ENCODE measurements at places on chromosomes 4 and X.

DNA sequence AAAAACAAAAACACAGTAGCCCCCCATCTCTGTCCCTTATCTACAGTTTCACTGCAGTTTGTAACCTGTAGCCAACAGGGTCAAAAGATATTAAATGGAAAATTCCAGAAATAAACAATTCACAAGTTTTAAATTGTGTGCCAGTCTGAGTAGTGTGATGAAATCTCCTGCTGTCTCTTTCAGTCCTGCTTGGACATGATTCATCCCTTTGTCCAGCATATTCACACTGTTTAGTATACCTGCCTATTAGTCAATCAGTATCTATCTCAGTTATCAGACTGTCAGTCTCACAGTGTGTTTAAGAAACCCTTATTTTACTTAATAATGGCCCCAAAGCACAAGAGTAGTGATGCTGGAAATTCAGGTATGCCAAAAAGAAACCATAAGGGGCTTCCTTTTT lies 21.9 kb downstream of the CNOT6L start:
- no peak for DNase-seq

GRCh38 chrX:153941336-153942252 lies 2.8 kb downstream of the RENBP start:
- DNase-seq = no peak

- DNase-seq = no peak
Observed at GRCh38 chr4:187541666-187542065, 453.9 kb upstream of the ZFP42 start.

DNA sequence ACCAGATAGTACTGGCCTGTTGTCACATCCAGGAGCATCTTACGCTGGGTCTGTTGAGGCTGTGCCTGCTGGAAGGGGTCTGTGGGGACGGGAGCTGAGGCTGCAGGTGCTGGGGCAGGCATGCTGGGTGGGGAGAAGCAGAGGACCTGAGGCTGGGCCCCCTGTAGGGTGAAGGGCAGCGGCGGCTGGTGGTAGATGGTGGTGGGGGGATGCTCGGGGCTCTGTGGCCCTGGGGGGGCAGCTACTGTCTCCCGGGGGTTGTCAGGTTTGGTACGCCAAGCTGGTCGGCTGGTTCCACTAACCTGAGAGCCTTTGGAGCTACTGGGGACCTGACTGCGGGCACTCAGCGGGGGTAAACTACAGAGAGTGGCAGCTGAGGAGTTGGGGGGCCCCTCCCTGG lies 7.8 kb downstream of the C4orf54 start:
- no peak for DNase-seq

GRCh38 chr4:534101-534575 lies 35.1 kb downstream of the PIGG start:
- no peak for DNase-seq

GRCh38 chrX:6681521-6682145 lies 146.7 kb upstream of the VCX3A start:
- no peak for DNase-seq

DNA sequence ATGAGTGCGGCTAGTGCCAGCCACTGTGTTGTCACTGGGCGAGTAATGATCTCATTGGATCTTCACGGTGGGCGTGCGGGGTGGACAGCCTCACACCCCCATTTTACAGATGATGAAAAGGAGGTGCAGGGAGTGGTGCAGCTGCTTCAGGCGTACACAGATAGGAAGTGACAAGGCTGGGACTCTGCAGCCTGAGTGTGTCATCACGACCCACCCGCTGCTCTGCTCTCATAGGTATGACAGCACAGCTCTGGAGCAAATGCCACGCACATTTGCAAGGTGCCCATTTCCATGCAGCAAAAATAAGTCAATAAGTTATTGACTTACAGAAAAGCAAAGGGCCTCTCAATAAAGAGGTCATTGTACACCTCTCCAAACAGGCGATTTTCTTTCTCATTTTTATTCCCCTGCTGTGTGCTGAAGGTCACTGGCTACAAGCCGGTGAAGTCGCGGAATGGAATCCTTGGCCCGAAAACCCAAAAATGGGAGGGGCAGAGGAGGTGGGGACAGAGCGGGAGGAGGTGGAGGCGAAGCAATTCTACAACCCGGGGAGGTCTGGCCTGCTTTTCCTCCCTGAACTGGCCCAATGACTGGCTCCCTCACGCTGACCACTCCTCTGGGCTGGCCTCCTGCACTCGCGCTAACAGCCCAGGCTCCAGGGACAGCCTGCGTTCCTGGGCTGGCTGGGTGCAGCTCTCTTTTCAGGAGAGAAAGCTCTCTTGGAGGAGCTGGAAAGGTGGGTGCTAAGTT lies at the start of gene SOD3:
TSS of gene SOD3 (plus strand) at position 658 of the 750 bp plus-strand sequence. CDS start 3,949 bp downstream, outside the sequence.
- no peak for DNase-seq

GRCh38 chr4:61619528-61619927 lies 419.4 kb downstream of the ADGRL3 start:
- no peak for DNase-seq

- DNase-seq = no peak
Observed at GRCh38 chr4:56406151-56406550, 18.9 kb upstream of the AASDH start.

- DNase-seq = no peak
Observed at GRCh38 chrX:148513661-148514060, 13.2 kb downstream of the AFF2 start.

DNA sequence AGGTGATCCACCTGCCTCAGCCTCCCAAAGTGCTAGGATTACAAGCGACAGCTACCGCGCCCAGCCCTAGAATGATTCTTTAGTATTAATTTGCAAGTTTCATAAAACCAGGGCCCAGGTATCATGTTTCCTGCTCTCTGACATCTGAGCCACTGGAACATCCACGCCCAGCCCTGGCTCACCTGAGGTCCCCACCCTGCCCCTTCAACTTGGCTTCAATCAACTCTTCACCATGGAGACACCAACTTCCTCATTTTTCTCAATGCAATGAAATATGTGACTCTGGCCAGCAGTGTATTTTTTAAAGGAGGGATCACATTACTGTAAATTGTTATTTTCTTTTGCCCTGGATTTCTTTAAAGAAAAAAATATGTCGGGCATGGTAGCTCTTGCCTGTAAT lies 3.9 kb downstream of the PRSS12 start:
- no peak for DNase-seq

- no peak for DNase-seq
Observed at GRCh38 chr4:32249040-32249439, 1528.9 kb downstream of the PCDH7 start.

GRCh38 chrX:17802756-17803155 lies 58.3 kb downstream of the RAI2 start:
- no peak for DNase-seq

- DNase-seq = no peak
Observed at GRCh38 chr4:43607400-43607799, 714.9 kb downstream of the GRXCR1 start.

DNA sequence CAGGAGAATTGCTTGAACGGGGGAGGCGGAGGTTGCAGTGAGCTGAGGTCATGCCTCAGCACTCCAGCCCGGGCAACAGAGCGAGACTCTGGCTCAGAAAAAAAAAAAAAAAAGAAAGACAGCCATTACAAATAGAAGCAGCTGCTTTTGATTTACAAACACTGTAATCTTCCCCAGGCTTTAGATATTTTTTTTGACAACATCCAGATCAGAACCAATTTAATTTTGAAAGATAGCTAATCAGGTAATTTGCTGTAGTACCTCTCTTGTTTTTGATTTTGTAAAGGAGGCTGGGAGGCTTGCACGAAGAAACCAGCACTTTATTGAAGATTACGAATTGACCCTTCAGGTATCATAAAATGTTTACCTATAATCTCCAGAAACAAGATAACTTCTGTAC lies 107.0 kb downstream of the LDB2 start:
- no peak for DNase-seq

DNA sequence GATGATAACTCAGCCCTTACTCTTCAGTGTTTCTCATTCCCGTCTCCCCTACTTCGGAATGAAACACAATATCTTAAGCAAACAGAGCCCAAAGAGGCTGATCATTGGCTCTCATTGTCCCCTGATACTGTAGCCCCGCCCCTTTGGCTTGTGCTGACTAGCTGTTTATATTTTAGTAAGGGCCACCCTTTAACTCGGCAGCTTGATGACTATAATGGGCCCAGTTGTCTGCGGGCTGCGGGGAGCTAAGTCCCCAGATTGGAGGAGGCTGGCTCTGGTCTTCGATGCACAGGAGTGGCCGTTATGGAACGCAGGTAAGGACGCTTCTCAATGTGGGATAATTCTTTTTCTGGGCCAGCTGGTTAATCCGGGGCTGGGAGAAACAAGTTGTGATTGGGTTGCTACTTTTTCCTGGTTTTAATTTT lies at the start of gene TRIM2:
TSS of gene TRIM2 (plus strand) at position 197 of the 425 bp plus-strand sequence. CDS start at position 285, 88 bp downstream.
- no peak for DNase-seq

DNA sequence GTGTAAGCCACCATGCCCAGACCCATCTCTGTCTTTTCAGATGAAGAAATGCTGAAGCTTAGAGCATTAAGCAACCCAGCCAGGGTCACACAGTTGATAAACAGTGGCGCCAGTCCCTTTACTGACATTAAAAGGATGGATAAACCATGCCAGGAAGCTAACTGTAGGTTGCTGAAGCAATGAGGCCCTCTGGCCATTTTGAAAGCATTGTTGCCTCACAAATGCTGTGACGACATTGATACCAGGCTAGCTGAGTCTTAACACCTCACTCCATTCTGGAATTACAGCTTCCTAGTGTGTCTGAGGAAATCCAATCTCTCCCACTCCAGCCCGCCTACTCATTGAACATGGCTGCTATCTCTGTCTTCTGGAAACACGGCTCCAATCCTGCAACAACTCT lies 89.7 kb downstream of the LNX1 start:
- no peak for DNase-seq

- no peak for DNase-seq
Observed at GRCh38 chr4:37665333-37666320, 20.5 kb downstream of the RELL1 start.

- no peak for DNase-seq
Observed at GRCh38 chrX:67720344-67720743, 176.5 kb downstream of the AR start.

- DNase-seq = no peak
Observed at GRCh38 chr4:24686866-24687692, 102.7 kb upstream of the DHX15 start.

DNA sequence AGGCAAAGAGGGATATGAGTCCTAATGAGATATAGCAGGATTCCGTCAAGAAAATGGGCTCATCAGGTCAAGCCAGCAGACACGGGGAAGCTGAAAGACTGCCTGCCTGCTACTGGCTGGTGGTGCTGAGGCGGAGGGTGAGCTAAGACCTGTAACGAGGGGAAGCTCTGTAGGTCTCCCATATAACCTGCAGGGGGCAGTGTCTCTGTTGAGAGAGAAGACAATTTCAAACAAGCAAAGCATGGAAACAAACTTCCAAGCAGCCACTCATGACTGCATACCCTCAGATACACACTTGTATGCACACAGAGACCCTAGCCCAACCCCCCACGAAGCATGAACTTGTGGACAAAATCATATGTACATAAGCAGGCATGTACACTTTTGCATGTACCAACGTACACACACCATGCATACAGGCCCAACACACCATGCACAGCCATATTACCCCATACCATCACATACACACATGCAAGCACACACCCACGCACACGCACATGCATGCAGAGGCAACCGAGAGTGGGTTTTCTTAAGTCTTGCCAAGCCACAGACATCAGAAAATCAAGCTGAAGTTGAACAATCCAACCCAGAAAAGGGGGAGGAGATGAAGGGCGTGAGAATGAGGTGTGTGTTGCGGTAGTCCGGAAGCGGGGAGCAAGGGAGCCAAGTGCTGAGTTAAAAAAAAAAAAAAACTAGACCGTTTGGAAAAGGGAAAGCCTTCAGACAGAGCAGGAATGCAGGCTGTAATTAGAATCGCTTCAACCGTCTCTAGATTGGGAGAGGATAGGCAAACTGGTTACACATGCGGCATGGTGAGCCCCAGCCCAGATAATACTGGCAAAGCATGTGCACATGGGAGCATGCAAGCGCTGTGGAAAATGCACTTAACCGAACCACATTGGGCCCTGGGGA lies 71.0 kb downstream of the PJA1 start:
- DNase-seq = peak; percentile 22

DNA sequence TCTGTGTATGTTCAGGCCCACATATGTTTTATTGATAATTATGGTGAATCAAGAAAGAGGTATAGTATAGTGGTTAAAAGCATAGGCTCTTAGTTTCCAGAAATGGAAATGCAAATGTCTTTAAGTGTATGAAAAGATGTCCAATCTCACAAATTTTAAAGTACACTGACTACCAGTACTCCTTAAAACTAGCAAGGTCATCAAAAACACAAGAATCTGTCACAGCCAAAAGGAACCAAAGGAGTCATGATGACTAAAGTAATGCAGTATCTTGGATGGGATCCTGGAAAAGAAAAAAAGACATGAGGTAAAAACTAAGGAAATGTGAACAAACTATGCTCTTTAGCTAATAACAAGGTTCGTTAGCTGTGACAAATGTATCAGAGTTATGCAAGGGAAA lies 661 bp upstream of the RBM41 start:
- DNase-seq = no peak

DNA sequence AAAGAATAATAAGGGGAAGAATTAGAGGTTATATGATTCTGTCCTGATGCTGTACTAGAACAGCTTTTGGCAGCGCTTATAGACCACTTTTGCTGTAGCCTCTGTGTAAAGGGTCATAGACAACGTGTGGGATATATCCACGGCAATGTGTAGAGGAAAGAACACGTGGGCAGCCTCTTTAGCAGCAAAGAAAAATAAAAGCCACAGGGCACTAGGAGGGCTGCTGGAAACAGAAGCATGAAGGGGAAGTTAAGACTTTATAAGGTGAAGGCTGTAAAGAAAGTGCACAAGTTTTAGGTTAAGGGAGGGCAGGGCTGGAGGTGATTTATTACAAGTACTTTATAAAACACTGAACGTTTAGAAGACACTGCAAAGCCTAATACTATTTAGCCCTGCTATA lies 20.1 kb upstream of the PHEX start:
- no peak for DNase-seq

DNA sequence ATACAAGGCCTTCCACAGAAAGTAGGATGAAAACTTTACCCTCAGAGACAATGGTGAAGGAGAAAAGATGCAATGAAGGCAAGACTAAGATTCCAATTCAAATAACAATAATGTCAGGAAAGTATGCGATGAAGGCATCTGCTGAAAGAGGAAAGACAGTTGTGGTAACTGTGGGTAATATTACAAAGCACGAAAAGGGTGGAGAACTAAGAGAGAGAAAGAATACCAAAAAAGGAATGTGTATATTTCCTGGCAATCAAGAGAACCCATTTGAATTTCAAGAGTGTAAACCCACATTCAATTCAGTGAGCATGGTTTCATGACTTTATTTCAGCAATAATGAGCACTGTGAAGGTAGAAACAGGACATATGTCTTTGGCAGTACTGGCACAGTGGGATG lies 225.5 kb downstream of the PALLD start:
- no peak for DNase-seq

GRCh38 chrX:109487640-109488039 lies 5.8 kb upstream of the GUCY2F start:
- no peak for DNase-seq

Data from GM19239 (cell line).